ENCODE measurements at places on chromosomes 7 and 10. TPM values are rescaled to one million over a fixed set of nuclear protein-coding genes. Genes with fewer than 3 reads are reported as not detected.

H2BK1 gene
- total RNA-seq = not detected

GNAT3 gene
- not detected for total RNA-seq

PRXL2A gene
- total RNA-seq = 82.1 TPM

ZNF800 gene
- 13.0 TPM for total RNA-seq

PRSS37 gene
- not detected for total RNA-seq

EIF3B gene
- 62.6 TPM for total RNA-seq

OR2A5 gene
- total RNA-seq = not detected

C10orf143 gene
- 2.9 TPM for total RNA-seq

NAT16 gene
- total RNA-seq = not detected

NUDCD3 gene
- 47.1 TPM for total RNA-seq

PLXDC2 gene
- total RNA-seq = 5.0 TPM

CHST3 gene
- 1.3 TPM for total RNA-seq

TSPAN33 gene
- 33.7 TPM for total RNA-seq

ASZ1 gene
- total RNA-seq = not detected

ANKRD2 gene
- total RNA-seq = not detected

ECHDC3 gene
- total RNA-seq = 137 TPM

POLR1F gene
- total RNA-seq = 3.4 TPM

ANLN gene
- 0.55 TPM for total RNA-seq

SAMD9L gene
- 1.1 TPM for total RNA-seq

FBXL13 gene
- total RNA-seq = 0.18 TPM

C7orf33 gene
- not detected for total RNA-seq

ZWINT gene
- total RNA-seq = 0.65 TPM

KCP gene
- 0.15 TPM for total RNA-seq

NKX1-2 gene
- 0.05 TPM for total RNA-seq

CFAP43 gene
- total RNA-seq = 0.50 TPM

OR6V1 gene
- total RNA-seq = not detected

POT1 gene
- 7.4 TPM for total RNA-seq

FAM131B gene
- 0.38 TPM for total RNA-seq

SPDYE11 gene
- not detected for total RNA-seq

BTAF1 gene
- total RNA-seq = 16.0 TPM

FOXI2 gene
- not detected for total RNA-seq

SFRP4 gene
- 0.05 TPM for total RNA-seq

All from left lobe of liver (tissue), 2 donors.